Stimulated activated CD8-positive, alpha-beta memory T cell treated with anti-CD3 and anti-CD28 coated beads, Interleukin-12 subunit alpha, Interleukin-12 subunit beta, amount 100 ng/mL, for 4 hours (primary cell): ENCODE measurements at places on chromosomes 5 and 9.
A peak's percentile ranks its signal among the peaks of the same experiment; 100 is the strongest.

DNA sequence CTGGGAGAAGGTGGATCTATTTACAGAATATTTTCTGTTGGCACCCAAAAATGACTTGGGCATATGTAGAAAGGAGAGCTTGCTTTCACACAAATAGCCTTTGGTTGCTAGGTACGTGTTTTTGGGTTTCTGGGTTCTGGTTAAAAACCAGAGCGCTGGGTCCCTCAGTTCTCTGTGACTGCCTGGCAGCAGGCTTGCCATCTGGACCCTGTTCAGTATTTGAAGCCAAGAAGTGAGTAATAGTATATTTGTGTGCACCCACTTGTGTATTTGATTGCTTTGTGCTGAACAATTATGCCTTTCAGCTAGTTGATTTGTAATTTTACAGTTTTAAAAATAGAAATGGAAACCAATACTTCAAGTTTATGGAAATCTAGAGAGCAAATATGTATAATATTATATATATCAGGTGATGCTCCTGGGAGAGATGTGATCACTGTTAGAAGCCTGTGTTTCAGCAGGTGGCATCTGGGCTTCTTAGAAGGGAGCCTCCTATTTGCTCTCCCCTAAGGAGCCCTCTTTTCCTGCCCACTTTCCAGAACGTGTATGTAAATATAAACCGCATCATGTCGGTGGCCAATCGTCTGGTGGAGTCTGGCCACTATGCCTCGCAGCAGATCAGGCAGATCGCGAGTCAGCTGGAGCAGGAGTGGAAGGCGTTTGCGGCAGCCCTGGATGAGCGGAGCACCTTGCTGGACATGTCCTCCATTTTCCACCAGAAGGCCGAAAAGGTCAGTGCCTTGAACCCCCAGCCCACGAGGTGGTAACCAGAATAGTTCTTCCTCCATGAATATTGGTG, 153.6 kb downstream of the TRIO start:
- DNase-seq: no peak

GRCh38 chr5:111691914-111692313, 65.1 kb downstream of the NREP start:
- DNase-seq: no peak

- DNase-seq: no peak
These were observed 19.3 kb downstream of the PGGT1B start for GRCh38 chr5:115243412-115243811.

DNA sequence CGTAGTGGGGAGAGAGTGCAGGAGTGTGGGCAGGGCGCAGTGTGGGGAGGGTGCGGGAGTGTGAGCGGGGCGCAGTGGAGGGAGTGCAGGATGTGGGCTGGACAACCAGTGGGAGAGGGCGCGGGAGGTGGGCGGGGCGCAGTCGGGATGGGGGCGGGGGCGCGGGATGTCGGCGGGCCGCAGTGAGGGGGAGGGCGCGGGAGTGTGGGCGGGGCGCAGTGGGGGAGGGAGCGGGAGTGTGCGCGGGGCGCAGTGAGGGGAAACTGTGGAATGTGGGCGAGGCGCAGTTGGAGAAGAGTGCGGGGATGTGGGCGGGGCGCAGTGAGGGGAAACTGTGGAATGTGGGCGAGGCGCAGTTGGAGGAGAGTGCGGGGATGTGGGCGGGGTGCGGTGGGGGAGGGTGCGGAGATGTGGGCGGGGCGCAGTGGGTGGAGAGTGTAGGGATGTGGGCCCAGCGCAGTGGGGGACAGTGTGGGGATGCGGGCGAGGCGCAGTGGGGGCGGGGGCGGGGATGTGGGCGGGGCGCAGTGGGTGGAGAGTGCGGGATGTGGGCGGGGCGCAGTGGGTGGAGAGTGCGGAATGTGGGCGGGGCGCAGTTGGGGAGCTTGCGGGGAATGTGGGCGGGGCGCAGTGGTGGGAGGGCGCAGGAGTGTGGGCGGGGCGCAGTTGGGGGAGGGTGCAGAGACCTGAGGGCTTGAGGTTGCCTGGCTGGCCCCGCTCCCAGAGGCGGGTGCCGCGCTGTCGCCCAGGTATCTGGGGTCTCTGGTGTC, at the start of gene NXNL2:
NXNL2 (plus strand) TSS at position 723 of the 770 bp plus-strand sequence. CDS start 257 bp downstream, outside the sequence.
- peak; percentile 2 for DNase-seq

DNA sequence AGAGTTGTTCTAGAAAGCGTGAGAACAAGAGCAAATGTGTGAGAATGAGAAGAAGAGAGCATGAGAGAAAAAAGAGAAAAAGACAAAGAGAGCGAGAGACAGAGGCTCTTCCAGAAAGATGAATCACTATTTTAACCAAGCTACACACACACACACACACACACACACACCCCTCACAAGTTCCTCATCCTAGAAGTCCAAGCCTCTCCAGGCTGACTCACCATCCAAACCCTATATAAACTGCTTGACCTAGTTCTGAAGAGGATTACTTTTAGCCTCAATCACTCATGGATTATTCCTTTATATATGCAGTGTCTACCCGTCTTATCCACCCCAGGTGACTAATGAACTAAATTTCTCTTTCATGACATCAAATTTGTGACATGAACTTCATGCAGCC, 37.6 kb downstream of the C9orf57 start:
- DNase-seq: no peak

DNA sequence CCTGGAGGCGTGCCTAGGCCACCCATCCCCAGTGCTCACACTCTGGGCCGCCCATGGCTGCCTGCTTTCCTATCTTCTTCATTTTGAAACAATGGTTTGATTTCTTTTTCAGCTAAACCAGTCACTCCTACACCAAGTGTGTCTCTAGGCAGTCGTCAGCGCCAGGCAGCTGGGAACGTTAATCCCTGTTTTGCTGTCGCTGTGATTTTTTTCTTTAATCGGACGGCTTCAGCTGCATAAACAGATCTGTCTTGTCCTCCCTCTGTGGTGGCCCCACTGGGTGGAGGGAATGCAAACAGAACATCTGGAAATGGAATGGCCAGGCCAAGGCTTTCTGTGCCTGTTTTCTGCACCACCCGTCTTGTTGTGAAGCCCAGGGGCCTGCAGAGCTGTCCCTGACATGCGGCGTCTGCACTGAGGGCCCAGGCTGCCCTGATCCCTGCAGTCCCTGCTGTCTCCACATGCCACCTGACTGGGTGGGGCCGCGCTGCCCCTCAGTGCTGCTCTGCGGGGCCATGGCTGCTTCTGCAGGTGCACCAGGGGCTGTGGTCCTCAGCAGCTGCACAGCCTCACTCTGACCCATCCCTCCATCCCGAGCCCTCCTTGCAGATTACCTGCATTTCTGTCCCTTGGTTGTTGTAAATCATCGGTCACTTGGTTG, 51.5 kb downstream of the WNK2 start:
- DNase-seq: no peak

- no peak for DNase-seq
These were observed 14.5 kb upstream of the AUH start for GRCh38 chr9:91376239-91376638.

GRCh38 chr5:124801551-124801950, 55.1 kb upstream of the ZNF608 start:
- DNase-seq: no peak

- DNase-seq: no peak
These were observed 8.0 kb upstream of the INIP start for GRCh38 chr9:112725961-112726360.

DNA sequence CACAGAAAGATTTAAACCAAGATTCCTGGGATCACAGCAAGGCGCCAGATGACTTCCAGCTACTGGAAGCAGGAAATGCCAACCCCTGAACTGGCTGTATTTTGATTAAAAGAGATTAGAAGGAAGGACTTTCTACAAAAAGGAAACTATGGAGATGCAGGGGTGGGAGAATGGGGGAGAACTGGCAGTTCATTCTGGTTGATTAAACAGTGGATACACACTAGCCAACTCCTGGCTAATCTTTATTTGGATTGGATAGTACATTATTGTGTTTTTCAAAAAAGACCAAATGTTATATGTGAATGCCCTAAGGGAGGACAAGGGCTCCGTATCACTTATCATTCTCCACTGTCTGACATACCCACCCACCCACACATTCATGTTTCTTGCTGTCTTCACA, 93.2 kb downstream of the CDO1 start:
- no peak for DNase-seq

DNA sequence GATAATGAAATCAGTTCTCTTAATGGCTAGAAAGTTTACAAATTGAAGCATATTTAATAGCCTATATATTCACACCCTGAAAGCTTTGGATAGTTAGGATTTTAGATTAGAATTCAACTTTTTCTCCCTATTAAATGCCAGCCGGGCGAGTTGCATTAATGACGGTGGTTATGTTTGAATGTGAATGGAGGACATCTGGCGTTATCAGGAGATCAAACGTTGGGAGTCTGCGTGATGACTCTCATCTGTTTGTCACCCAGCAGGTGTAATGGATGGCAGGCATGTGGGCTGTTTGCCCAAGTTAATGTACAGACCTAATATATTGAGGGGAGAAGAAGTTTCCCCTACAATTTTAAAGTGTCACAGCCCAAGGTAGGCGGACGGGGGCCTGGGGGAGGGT, 1227.7 kb upstream of the WWC1 start:
- no peak for DNase-seq

DNA sequence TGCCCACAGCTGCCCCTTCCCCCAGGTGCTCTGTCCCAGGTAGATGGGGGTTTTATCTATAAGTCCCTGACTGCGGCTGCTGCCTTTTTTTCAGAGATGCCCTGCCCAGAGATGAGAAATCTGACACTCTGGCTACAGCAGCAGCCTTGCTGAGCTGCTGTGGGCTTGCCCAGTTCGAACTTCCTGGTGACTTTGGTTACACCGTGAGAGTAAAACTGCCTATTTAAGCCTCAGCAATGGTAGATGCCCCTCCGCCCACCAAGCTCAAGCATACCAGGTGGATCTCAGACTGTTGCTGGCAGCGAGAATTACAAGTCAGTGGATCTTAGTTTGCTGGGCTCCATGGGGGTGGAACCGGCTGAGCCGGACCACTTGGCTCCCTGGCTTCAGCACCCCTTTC, 56.8 kb downstream of the MINAR2 start:
- no peak for DNase-seq

- DNase-seq: no peak
These were observed 246.5 kb upstream of the ATP10B start for GRCh38 chr5:161098516-161098915.

- no peak for DNase-seq
These were observed 1228.0 kb upstream of the C9orf72 start for GRCh38 chr9:28801144-28801799.

GRCh38 chr5:80041527-80041926, 6.4 kb downstream of the THBS4 start:
- DNase-seq: no peak

DNA sequence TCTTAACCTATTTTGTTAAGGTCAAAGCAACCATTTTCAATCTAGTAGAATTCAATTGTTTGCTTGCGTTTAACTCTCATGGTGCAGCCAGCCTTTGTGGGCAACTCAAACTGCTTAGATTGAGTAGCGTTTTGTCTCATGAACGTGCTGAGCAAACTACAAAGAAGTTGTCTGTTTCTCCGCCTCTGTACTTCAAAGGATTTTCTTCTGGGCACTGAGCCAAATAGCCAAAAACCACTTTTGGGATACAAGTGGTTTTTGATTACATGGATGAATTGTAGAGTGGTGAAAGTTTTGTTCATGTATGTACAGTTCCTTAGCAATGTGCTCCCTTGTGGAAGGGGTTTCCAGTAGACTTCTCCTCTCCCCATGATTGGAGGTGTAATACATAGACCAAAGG, 122.9 kb downstream of the CFAP90 start:
- DNase-seq: no peak

- DNase-seq: no peak
These were observed 43.3 kb downstream of the ACTL7B start for GRCh38 chr9:108812396-108813025.

DNA sequence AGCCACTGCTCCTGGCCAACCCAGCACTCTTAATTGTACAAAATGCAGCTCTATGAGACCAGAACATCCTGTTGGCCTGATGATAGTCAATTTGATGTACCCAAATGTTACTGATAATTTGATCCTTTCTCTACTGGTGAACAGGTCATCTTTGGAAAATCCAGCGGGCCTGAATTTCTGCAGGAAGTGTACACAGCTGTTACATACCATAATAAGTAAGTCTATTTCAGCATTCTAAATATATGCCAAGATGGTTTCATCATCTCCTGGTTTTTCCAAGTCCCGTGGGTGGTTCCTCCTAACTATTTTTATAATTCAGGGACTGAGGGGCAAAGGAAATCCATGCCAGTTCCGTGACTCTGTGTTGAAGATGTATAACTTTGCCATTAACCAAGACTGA, 155.4 kb downstream of the DOCK8 start:
- DNase-seq: no peak

- no peak for DNase-seq
These were observed 14.2 kb upstream of the LARP1 start for GRCh38 chr5:154740957-154741356.

DNA sequence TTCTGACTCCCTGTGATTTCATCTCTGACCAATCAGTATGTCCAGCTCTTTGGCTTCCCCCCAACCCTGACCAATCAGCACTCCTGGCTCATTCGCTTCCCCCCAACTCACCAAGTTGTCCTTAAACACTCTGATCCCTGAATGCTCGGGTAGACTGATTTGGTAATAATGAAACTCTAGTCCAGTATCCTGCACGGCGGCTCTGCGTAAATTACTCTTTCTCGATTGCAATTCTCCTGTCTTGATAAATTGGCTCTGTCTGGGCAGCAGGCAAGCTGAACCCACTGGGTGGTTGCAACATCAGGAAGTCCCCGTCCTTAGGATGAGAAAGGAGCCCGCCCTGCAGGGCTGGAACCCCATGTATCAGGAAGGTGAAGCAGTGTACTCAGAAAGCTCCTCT, 10.4 kb downstream of the FCN2 start:
- DNase-seq: no peak

GRCh38 chr5:110105692-110106091, 416.0 kb downstream of the MAN2A1 start:
- DNase-seq: no peak

DNA sequence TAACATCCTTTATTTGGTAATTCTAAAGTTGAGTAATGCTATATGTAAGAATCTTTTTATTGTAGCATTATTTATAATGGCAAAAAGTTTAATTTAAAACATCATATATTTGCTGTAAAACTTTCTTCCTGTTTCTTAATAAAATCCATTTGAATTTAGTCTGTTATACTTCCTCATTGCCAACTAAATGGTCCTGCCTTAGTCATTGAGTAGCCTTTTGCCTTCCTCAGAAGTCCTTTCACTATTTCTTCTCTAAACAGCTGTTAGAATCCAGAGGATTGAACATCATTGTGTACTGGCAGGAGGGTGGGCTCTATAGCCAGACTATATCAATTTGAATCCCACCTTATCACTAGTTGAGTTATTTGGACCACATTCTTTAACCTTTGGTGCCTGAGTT, 11.0 kb downstream of the SLC44A1 start:
- no peak for DNase-seq

- DNase-seq: no peak
These were observed 15.9 kb upstream of the TRIM14 start for GRCh38 chr9:98134702-98135557.
